ENCODE measurements at places on chromosomes 12 and 14. TPM values are rescaled to one million over a fixed set of nuclear protein-coding genes. Genes with fewer than 3 reads are reported as not detected.
A peak's percentile ranks its signal among the peaks of the same experiment; 100 is the strongest.

- no peaks in the 10 kb centered on the region for H3K4me1 ChIP-seq
- no peak overlapping the region for H3K27ac ChIP-seq
- H3K27me3 ChIP-seq, result no peaks in the 10 kb centered on the region
- no peak overlapping the region for H3K4me3 ChIP-seq
Measured at GRCh38 chr12:92012691-92013090, 133.0 kb downstream of the BTG1 start.

Gene HRK
- not detected for total RNA-seq

Gene NANOG
- 13.3 TPM for total RNA-seq

Gene SLC6A13
- total RNA-seq, result not detected

Gene CCDC197
- total RNA-seq, result not detected

GRCh38 chr14:55568618-55569017 is 11.4 kb upstream of the KTN1 start:
- no peaks in the 10 kb centered on the region for H3K4me1 ChIP-seq
- H3K4me3 ChIP-seq, result no peak overlapping the region
- no peaks in the 10 kb centered on the region for H3K27me3 ChIP-seq
- no peaks in the 10 kb centered on the region for H3K36me3 ChIP-seq

DNA sequence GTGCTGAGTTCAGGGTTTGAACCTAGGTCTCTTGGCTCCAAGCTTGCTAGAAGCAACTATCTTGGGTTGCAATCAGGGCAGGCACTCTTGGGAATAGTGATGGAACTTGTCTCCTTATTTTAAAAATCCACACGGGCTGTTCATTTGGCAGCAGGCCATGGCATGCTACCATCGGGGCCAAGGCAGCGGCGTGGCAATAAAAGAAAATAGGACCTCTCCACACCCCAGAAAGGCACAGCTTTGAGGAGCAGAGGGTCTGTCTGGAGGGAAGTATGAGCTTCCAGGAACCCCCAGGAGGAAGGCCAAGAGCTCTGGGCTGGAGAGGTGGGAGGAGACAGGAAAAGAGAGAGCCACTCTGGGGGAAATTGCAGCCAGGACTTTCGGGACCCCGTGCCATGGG is 15.3 kb downstream of the RPS6KL1 start:
- H3K4me3 ChIP-seq, result no peak overlapping the region
- DNase-seq, result no peak
- H3K27ac ChIP-seq, result no peak overlapping the region
- H3K4me1 ChIP-seq, result peaks cover 29% of the 10 kb centered on the region

- H3K27me3 ChIP-seq, result no peaks in the 10 kb centered on the region
- peaks cover 52% of the 10 kb centered on the region for H3K4me1 ChIP-seq
- no peaks in the 10 kb centered on the region for H3K36me3 ChIP-seq
- DNase-seq, result no peak
- H3K27ac ChIP-seq, result peak overlapping the region; percentile 98
Measured at GRCh38 chr14:24366413-24366720, 1.6 kb upstream of the NFATC4 start.

GRCh38 chr14:69423279-69423678 is 24.8 kb downstream of the SLC39A9 start:
- no peaks in the 10 kb centered on the region for H3K27me3 ChIP-seq
- DNase-seq, result no peak
- H3K4me3 ChIP-seq, result no peak overlapping the region
- H3K36me3 ChIP-seq, result peaks cover 32% of the 10 kb centered on the region
- H3K4me1 ChIP-seq, result no peaks in the 10 kb centered on the region

GRCh38 chr12:103334466-103334865 is 161.3 kb downstream of the C12orf42 start:
- no peak overlapping the region for H3K4me3 ChIP-seq
- no peaks in the 10 kb centered on the region for H3K27me3 ChIP-seq
- no peak for DNase-seq
- no peaks in the 10 kb centered on the region for H3K36me3 ChIP-seq
- H3K27ac ChIP-seq, result no peak overlapping the region

GRCh38 chr12:116977465-116978380 is 67.0 kb downstream of the FBXW8 start:
- no peak overlapping the region for H3K27ac ChIP-seq
- no peaks in the 10 kb centered on the region for H3K27me3 ChIP-seq
- no peak overlapping the region for H3K4me3 ChIP-seq
- no peak for DNase-seq
- H3K36me3 ChIP-seq, result no peaks in the 10 kb centered on the region

Gene NAB2
- total RNA-seq, result 34.4 TPM

DNA sequence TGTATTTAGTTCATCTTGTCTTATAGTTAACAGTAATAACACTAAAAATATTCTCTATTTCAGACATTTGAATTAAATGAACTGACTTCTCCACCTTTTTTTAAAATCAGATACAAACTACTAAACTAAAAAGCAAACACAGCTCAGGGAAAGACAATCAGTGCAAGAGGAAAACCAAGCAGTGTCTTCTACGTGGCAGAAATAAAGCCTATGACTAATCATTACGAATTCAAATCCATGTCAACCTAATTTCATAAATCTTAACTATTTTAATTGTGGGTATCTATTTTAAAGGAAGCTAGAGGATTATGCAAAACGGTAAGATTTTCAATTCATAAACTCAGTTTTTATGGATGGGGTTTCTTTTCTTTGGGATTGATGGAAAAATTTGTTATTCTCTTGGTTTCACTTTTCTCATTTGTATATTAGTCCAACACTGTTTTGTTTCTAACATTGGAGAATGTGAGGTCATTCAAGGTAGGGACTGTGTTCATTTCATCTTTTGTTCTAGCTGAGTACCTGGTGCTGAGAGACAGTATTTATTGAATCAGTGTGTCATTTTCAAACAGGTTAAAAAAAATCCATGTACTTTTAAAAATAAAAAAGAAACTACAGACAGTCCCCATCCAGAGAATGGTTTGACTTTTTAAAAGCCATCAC is 12.8 kb upstream of the PALS1 start:
- no peaks in the 10 kb centered on the region for H3K27me3 ChIP-seq
- H3K4me1 ChIP-seq, result no peaks in the 10 kb centered on the region
- DNase-seq, result no peak
- no peaks in the 10 kb centered on the region for H3K36me3 ChIP-seq

- H3K4me1 ChIP-seq, result no peaks in the 10 kb centered on the region
- no peak overlapping the region for H3K4me3 ChIP-seq
- H3K36me3 ChIP-seq, result no peaks in the 10 kb centered on the region
Measured at GRCh38 chr14:63361790-63362189, 43.1 kb upstream of the GPHB5 start.
